ENCODE measurements at places on chromosomes 12 and 14. TPM values are rescaled to one million over a fixed set of nuclear protein-coding genes. Genes with fewer than 3 reads are reported as not detected.

The EML5 gene
- 4.3 TPM for total RNA-seq

The AQP2 gene
- total RNA-seq, result not detected

The ZCCHC8 gene
- 16.8 TPM for total RNA-seq

The GLI1 gene
- 2.1 TPM for total RNA-seq

The IAPP gene
- total RNA-seq, result not detected

The CD69 gene
- 11.5 TPM for total RNA-seq

The PTPRQ gene
- total RNA-seq, result 8.0 TPM

The TAS2R30 gene
- 11.1 TPM for total RNA-seq

The OR6C70 gene
- not detected for total RNA-seq

The MANSC1 gene
- 16.3 TPM for total RNA-seq

The KCNA5 gene
- total RNA-seq, result 0.66 TPM

The KERA gene
- 0.15 TPM for total RNA-seq

The LGMN gene
- total RNA-seq, result 70.8 TPM

The C14orf119 gene
- total RNA-seq, result 34.4 TPM

The TAC3 gene
- not detected for total RNA-seq

The CACNA2D4 gene
- 3.3 TPM for total RNA-seq

The TAS2R10 gene
- 1.3 TPM for total RNA-seq

The NEUROD4 gene
- total RNA-seq, result not detected

The JAG2 gene
- total RNA-seq, result 4.2 TPM

The HOXC9 gene
- total RNA-seq, result 16.8 TPM

The ABCD2 gene
- 2.6 TPM for total RNA-seq

The SERPINA6 gene
- 12.5 TPM for total RNA-seq

Data from breast epithelium (tissue), 4 donors.